ENCODE measurements at places on chromosomes 13 and 19. TPM values are rescaled to one million over a fixed set of nuclear protein-coding genes. Genes with fewer than 3 reads are reported as not detected.

- H3K27ac ChIP-seq = no peak overlapping the region
- peaks cover 6% of the 10 kb centered on the region for H3K27me3 ChIP-seq
- no peak for DNase-seq
- no peaks in the 10 kb centered on the region for H3K36me3 ChIP-seq
- H3K4me3 ChIP-seq = no peak overlapping the region
- H3K4me1 ChIP-seq = no peaks in the 10 kb centered on the region
These were observed 15.4 kb downstream of the CEBPA start for GRCh38 chr19:33286899-33287298.

DNA sequence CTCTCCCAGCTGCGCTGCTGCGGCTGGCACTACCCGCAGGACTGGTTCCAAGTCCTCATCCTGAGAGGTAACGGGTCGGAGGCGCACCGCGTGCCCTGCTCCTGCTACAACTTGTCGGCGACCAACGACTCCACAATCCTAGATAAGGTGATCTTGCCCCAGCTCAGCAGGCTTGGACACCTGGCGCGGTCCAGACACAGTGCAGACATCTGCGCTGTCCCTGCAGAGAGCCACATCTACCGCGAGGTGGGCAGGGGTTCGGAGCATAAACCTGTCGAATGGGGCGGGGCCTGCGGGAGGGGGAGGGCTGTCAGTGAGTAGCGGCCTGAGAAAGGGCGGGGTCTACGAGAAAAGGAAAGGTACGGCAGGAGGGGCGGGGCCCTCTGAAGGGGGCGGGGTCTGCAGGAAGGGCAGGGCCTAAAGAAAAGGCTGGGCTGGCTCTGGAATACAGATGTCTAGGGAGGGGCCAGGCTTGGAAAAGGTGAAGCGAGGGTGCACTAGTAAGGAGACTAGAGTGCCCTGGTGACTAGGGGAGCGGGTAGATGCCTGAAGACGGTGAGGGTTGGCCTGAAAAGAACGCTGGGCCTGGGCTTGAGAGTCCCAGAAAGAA is 3.6 kb downstream of the CD37 start:
- DNase-seq = peak; percentile 52
- H3K27me3 ChIP-seq = no peaks in the 10 kb centered on the region
- H3K4me1 ChIP-seq = peaks cover 15% of the 10 kb centered on the region
- H3K27ac ChIP-seq = no peak overlapping the region

DNA sequence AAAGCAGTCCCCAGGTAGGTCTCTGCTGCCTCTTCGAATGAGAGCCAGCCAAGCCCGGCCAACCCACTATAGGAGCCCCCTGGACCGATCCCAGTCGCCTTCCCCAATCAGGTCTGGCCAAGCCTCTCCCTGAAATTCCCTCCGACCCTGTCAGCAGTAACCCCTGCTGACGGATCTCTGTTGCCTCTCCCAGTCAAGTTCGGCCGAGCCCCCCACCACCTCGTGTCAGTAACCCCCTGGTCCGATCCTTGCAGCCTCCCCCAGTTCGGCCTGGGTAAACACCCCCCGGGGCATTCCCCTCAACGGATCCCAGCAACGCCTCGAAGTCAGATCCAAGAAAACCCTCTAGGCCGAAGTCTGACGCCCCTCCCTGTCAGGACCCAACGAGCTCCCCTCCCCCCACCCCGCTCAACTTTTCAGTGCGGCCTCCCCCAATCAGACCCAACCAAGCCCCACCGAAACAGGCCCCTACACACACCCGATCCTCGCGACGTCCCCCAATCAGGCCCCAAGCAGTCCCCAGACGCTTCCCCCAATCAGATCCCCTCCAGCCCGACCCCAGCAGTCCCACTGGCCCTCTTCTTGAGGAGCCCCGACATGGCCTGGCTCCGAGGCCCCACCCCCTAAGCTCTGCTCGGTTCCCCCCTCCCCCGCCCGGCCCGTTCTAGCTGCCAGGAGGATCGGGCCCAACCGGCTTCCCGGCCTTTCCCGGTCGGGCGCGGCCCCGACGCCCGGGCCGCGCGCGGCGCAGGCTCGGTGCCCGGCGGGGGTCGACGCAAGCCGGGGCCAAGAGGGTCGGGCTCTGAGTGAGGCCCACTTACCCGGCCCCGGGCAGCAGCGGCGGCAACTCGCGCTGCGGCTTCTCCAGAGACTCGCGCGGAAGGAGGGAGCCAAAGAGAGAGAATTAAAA is 1.8 kb downstream of the TNPO2 start:
- peak overlapping the region; percentile 62 for H3K4me3 ChIP-seq
- DNase-seq = peak; percentile 78
- peaks cover 11% of the 10 kb centered on the region for H3K36me3 ChIP-seq
- no peaks in the 10 kb centered on the region for H3K27me3 ChIP-seq

GRCh38 chr13:100547791-100548201 is 40.8 kb downstream of the GGACT start:
- H3K27me3 ChIP-seq = no peaks in the 10 kb centered on the region
- H3K36me3 ChIP-seq = no peaks in the 10 kb centered on the region
- H3K4me1 ChIP-seq = peaks cover 13% of the 10 kb centered on the region

DNA sequence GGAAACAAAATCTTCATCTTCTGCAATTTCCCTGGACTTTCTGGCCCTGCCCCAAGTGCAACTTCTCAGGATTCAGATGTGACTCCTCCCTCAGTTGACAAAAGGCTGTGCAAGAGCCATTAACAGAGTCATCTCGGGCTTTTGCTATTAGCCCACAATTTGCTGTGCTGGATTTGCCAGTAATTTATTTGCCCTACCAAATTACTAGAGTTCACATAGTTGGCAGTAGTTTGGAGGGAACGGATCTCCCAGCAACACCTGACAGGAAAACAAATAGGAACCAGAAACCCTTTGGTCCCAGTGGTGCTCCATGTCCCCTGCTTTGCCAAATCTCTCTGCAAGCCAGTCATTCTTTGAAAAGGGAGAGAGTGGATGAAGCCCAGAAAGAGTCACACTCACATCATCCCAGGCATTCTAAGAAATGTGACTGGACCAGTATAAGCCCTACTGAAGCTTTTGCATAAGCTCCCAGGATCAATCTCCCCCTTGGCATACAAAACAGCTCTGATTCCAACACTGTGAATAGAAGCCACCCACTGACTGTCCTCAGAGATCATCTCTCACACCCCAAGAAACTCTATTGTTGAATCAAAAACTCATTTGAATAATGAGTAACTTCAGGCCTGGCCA is 350.1 kb upstream of the NBEA start:
- no peak for DNase-seq
- no peaks in the 10 kb centered on the region for H3K36me3 ChIP-seq
- H3K27me3 ChIP-seq = no peaks in the 10 kb centered on the region
- H3K27ac ChIP-seq = no peak overlapping the region
- no peaks in the 10 kb centered on the region for H3K4me1 ChIP-seq

- no peaks in the 10 kb centered on the region for H3K27me3 ChIP-seq
- H3K36me3 ChIP-seq = peaks cover under 1% of the 10 kb centered on the region
- H3K4me3 ChIP-seq = peak overlapping the region; percentile 27
These were observed 11.7 kb downstream of the CYTH2 start for GRCh38 chr19:48480558-48481500.

GRCh38 chr13:81406639-81407292 is 1065.8 kb upstream of the SPRY2 start:
- no peak overlapping the region for H3K27ac ChIP-seq
- DNase-seq = no peak
- H3K4me1 ChIP-seq = no peaks in the 10 kb centered on the region

- H3K4me1 ChIP-seq = peaks cover 5% of the 10 kb centered on the region
- H3K36me3 ChIP-seq = no peaks in the 10 kb centered on the region
- no peaks in the 10 kb centered on the region for H3K27me3 ChIP-seq
- peak; percentile 87 for DNase-seq
These were observed 580 bp downstream of the HSD17B14 start for GRCh38 chr19:48835734-48836088.

The ZNF844 gene
- 0.90 TPM for polyA plus RNA-seq

- no peak overlapping the region for H3K4me3 ChIP-seq
- no peaks in the 10 kb centered on the region for H3K27me3 ChIP-seq
- no peaks in the 10 kb centered on the region for H3K4me1 ChIP-seq
- H3K27ac ChIP-seq = no peak overlapping the region
These were observed 82.2 kb downstream of the ATP11A start for GRCh38 chr13:112771877-112772538.

The METTL21C gene
- not detected for polyA plus RNA-seq

- H3K27me3 ChIP-seq = no peaks in the 10 kb centered on the region
- no peak for DNase-seq
- no peak overlapping the region for H3K27ac ChIP-seq
- H3K4me1 ChIP-seq = no peaks in the 10 kb centered on the region
These were observed 28.5 kb upstream of the PLEKHF1 start for GRCh38 chr19:29636553-29637360.

The SPRED3 gene
- polyA plus RNA-seq = 7.0 TPM

- no peaks in the 10 kb centered on the region for H3K27me3 ChIP-seq
- peaks cover 3% of the 10 kb centered on the region for H3K4me1 ChIP-seq
- peak; percentile 45 for DNase-seq
- no peak overlapping the region for H3K4me3 ChIP-seq
- no peaks in the 10 kb centered on the region for H3K36me3 ChIP-seq
- H3K27ac ChIP-seq = no peak overlapping the region
These were observed 4.0 kb upstream of the NKPD1 start for GRCh38 chr19:45164577-45165335.

The ERICH4 gene
- not detected for polyA plus RNA-seq

DNA sequence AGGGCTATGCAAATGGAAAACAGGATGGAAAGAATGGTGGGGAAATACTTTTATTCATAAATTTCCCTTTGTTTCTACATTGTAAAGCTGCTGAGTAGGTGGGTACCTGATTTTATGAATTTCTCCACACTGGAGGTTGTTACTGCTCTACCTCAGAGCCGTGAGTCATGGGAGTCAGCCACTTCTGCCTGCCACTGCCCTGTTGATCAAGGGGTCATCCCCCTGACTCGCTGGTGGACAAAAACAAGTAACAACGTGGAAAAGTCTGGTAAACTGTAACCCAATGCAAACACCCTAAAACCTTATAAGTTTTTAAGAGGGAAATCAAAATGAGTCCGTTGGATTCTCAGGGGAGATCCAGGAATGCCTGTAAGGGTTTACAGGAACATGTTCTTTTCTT is 329.5 kb downstream of the ATP8A2 start:
- no peak overlapping the region for H3K4me3 ChIP-seq
- DNase-seq = no peak
- no peak overlapping the region for H3K27ac ChIP-seq
- H3K36me3 ChIP-seq = no peaks in the 10 kb centered on the region
- H3K27me3 ChIP-seq = no peaks in the 10 kb centered on the region
- H3K4me1 ChIP-seq = no peaks in the 10 kb centered on the region

- H3K27ac ChIP-seq = no peak overlapping the region
- no peak for DNase-seq
- H3K27me3 ChIP-seq = no peaks in the 10 kb centered on the region
- H3K36me3 ChIP-seq = no peaks in the 10 kb centered on the region
- no peak overlapping the region for H3K4me3 ChIP-seq
These were observed 2.2 kb upstream of the PLAUR start for GRCh38 chr19:43672061-43672679.

The FXYD1 gene
- polyA plus RNA-seq = not detected
